NAMALWA (cell line): ENCODE measurements at places on chromosomes 7 and 10.

DNA sequence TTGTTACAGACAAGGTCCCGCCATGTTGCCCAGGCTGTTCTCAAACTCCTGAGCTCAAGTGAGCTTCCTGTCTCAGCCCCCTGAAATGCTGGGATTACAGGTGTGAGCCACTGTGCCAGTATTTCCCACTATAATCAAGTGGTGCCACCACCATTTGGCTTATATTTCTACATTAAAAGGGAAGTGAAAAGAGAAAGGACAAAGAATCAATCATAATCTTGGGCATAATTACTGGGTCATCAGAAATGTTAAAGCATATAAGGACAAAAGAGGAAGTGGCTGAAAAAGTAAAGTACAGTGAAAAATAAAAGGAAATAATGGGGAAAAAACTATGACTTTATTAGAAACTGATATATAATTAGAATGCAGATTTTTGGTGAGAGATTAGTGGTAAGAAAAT, 25.7 kb upstream of the ENTPD1 start:
- DNase-seq = no peak

DNA sequence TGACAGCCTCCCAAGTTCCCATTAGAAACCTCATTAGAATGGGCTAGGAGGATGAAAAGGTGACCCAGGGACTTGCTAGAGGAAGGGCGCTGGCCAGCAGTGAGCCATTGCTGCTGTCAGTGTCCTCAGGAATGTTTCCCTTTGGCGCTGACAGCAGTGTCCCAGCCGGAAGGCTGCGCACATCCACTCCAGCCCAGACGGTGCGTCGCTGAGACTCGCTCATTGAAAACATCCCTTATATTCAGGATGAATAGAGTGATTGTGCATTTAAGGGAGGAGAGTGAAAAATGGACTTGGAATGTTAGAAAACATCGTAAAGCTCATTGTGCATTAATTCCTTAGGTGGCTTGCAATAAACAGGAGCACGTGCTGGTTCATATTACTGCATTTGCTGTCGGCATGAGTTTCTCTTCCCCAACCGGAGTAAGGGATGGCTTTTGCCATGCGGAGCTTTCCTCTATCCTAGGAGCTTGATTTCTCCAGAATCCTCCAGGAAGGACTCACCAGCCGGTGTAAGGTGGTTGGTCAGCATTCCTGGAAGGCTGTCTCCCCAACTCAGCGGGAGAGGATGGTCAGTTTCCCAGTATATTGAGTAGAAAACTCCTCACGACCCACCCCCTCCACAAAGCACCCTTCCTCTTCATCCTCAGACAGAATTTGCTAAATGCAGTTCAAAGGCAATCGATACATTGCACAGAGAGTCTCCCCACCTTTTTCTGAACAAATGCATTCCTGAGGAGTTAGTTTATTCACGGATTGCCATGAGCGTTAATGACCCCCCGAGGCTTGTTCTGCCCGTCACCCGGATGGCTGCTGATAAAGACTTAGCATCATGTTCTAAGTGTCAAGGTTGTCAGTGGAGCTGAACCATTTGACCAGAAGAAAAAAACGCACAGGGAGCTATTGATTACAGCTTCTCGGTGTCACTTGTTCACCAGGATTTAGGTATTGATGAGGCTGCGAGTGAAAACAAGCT, 201.8 kb downstream of the EBF3 start:
- DNase-seq = no peak

DNA sequence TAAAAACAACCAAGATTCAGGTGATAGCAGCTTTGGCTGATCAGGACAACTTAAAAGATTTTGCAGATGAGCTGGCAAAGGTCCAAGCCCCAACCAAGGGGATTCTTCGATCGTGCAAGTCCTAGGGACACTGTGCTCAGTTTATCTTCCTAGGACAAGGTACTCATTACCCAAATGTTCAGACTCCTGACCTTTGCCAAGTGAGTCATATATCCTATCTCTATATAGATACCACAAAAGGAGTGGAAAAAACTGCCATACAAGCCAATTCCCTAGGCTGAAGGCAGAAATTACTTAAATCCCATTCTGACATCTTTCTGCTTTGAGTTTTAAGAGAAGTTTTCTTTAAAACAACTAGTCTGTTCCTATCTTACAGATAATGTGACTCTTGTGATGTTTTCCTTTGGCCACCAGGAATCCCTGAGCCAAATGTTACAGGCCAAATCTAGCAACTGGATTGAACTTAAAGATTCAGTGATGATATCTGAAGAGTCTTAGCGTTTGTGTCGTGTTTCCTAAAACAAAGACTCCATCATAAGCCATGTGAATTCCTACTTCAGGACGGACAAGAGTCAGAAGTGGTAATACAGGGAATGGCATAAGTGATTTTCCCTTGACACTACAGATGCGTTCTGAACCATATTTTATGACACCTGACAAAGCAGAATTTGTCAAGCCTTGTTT, 142.6 kb upstream of the ASAH2 start:
- no peak for DNase-seq

DNA sequence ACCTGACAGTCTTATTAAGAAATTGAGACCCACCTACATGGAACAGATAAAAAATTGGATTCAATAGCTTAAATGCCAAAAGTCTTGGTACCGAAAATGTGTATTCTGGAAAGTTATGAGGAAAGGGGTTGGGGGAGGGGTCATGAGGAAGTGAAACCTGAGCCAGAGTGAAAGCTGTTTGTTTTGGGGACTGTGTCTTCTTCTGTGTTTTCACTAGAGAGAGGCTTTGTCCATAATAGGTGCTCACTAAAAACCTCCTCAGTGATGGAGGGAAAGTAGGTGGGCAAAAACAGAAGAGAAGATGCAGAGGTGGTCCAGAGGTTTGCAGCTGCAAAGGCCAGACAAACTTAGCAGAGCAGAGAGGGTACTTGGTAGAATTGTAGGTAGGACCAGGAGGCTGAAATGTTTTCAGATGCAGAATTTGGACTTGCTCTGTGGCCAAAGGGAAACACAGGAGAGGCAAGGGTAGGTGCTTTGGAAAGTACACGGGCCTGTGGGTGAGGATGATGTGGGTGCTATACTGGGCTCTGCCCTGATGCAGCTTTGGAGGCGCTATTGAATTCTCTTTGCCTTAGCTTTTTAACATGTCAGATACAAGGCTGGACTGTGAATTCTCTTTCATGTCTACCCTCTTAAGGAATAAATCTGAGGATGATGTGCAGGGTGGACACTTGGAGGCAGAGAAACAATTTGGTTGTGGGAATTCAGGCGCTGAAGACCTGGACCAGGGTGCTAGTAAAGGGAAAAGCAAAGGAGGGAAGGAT, 254.6 kb downstream of the PTEN start:
- DNase-seq = peak; percentile 38

DNA sequence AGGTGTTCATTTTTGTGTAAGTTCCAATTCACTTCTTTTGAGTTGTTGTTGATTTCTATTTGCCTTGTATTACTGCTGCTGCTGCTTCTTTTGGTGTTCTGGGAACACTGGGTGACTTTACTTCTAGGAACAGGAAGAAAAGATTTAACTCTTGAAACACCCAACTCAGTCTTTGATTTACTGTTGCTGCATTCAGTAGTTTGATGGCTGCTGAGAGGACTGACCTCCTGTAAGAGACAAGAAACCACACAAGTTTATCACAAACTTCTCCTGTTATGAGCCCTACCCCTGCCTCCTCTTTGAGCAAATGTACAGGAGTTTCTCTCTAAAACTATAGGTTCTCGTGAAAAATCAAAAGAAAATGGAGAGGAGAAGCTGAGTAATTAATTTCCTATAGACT, 161.7 kb downstream of the CTTNBP2 start:
- DNase-seq = no peak

GRCh38 chr7:69341288-69341687, 257.0 kb upstream of the AUTS2 start:
- DNase-seq = no peak

DNA sequence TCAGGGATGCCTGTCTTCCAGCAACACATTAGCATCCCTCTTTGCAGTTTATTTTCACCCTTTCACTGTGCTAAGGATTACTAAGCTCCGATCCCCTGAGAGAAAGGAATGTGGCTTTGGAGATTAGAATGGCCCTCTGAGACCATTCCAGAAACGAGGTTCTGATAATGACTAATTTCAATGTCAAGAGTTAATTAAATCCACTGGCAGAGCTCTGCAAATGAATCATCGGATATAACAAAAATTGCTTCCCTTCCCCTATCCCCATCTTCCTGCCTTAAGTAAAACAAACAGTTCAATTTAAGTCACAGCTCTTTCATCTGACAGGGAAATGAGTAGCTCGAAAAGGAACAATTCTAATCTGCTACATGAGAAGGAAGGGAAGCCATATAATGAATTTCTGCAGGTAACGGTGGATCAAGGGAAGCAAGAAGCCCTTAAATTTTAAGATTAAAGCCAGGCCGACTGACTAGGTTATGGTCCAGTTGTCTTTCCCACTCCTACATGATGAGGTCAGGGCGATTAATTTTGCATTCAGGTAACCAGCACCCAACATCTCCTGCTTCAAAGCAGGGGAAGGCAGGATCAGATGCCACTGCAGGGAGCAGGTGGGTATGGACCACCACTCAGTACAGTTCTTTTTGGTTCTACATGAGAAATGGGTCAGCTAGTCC, 50.5 kb downstream of the MALSU1 start:
- DNase-seq = no peak

DNA sequence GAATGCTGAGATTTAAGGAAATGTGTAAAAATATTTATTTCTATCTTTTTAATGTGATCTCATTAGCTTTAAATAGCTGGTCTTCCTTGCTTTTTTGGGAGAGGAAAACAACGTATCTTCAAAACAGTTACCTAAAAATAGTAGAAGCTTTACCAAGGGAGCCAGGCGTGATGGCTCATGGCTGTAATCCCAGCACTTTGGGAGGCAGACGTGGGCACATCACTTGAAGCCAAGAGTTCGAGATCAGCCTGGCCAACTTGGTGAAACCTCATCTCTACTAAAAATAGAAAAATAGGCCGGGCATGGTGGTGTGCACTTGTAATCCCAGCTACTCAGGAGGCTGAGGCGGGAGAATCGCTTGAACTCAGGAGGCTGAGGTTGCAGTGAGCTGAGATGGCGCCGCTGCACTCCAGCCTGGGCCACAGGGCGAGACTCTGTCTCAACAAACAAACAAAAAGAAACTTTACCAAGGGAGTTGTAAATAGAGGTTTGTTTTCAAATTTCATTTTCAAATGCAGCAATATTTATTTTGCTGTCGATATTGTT, 48.4 kb upstream of the ITGB1 start:
- no peak for DNase-seq

DNA sequence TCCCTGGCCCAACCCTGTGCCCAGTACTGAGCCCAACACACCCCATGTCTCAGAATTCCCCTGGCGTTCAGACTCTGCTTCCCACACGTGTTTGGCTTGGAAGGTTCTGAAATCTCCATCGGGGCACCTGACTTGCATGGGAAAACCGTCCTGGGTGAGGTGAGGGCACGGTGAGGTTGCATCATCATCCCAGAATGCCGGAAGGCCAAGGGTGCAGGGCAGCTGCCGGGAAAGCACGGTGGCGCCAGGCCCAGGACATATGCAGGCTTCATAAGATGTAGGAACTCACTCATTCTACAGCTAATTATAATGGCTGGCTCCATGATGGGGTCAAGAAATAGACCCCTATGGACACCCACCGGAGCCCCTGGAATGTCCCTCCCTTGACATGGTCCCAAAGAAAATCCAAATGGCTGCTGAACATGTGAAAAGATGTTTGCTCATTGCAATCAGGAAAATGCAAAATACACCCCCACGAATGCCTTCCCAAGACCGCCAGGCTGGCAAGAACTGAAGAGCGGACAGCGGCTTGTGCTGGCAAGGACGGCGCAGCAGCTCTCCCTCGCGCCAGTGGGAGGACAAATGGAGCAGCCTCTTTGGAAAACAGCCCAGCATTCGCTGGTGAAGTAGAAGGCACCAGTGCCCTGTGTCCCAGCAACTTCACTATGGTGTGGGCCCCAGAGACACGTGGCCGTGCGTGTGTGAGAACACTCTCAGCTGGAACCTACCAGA, 2.3 kb downstream of the KNDC1 start:
- DNase-seq = no peak

DNA sequence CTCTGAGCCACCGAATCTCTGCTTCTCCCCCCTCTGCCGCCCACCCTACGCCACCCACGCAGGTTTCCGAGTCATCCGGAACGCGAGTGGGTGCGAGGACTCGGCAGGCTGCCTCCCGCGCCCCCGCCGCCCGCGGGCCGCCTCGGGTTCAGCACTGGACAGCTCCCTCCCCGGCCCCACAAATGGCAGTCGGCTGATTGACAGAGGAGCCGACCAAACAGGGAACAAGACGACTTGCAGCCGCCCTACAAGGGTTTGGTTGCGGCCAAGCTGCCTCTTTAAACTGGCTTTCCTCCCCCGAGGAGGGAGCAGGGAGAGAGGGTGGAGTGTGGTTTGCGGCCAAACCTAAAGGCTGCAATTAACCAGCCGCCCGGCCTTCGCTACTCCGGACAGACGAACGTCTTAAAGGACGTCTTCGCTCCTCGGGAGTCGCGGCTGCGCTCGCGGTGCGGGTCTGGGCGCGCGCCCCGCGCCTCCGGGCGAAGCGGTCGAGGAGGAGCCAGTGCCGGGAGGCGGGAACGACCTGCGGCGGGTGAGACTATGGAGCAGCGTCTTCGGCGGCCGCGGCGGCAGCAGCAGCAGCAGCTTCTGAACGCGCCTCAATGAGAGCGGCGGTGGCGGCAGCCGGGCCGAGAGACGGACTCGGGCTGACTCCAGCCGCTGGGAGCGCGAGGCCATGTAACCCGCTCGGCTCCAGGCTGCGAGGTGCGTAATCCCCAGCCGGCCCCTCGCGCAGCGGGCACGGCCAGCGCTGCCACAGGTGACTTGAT, at the start of gene GPR158:
TSS of gene GPR158 (plus strand) at position 541 of the 770 bp plus-strand sequence. CDS start 420 bp downstream, outside the sequence.
- no peak for DNase-seq

GRCh38 chr10:92880233-92880861, 32.0 kb downstream of the EXOC6 start:
- peak; percentile 68 for DNase-seq

- no peak for DNase-seq
Observed at GRCh38 chr10:116030576-116030975, 242.4 kb downstream of the GFRA1 start.

DNA sequence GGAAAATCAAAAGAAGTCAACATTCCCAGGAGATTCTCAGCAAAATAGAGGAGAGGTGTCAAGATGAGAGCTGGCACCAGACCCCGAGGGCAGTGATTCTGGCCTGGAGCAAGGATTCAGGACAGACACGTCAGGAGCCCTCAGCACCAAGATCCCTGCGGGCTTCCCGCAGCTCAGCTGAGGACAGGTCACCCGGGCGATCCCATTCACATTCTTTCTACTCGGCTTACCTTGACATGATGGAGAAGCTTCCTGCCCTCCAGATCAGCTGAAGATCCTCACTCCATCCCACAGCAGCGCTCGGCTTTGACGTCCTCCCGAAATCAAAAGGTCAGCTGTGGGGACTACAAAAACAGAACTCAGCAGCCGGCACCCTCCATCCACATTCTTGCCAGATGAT, 139.1 kb downstream of the DLG5 start:
- no peak for DNase-seq

DNA sequence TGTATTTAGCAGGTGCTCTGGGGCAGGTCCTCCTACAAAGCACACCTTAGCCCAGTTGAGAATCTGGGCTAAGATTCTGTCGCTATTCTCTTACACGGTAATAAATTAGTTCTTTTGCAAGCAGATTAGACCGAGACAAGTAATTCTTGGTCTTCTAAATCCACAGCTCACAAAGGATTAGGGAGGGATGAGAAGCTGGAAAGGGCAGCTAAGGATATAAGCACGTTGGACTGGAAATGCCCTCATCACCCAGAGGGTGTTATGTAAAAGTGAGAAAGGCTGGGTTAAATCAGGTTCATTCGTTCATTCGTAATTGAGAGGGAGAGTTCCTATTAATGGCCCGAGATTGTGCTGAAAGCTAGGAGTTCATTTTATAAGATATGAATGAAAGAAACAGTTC, 41.8 kb downstream of the PFKFB3 start:
- no peak for DNase-seq
